Right renal pelvis (tissue), 4 donors: ENCODE measurements at places on chromosomes 7 and 10. TPM values are rescaled to one million over a fixed set of nuclear protein-coding genes. Genes with fewer than 3 reads are reported as not detected.

DNA sequence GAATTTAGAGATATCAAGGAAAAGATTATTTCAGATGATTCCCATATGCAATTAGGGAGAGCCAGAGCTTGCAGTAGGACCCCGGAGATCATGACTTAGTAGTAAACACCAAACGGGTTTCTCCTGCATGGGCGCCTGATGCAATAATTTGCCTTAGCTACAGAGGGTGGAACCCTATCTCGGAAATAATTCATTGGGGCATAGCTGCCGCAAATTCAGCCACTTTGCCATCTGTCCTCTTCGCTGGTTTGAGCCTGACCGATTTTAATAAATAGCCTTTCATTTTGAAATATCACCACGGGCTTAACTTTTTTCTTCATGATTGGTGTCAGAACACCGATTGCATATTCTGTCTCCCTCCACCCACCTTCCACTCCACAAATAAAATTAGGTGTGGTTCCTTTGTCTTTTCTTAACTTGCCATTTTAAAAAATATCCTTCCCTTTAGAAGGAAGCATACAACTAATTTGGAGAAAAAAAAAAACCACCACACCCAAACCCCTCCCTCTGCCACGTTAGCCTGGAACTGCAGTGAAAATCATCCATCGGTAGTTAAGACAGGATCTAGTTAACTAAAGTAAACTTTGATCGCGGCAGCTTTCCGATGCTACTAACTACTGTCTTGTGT lies 1.4 kb downstream of the GARS1 start:
- no peak for DNase-seq

DNA sequence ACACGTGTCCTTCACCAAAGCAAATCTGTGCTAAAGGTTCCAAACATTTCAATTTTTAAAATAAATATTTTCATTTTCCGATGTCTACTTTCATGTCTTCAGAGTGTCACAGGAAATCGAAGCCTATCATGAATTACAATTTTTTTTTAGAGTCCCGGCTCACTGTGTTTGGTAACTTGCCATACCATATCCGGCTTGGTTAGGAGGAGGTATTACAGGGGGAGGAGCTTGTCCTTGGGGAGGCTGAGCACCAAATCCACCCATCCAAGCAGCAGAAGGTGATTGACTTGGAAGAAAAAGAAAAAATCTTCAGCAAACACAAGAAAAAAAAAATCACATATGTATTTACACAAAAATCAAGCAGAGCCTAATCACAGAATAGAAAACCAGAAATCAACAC lies 21.3 kb downstream of the TIAL1 start:
- no peak for DNase-seq

GRCh38 chr7:128404143-128404681 lies 5.6 kb downstream of the IMPDH1 start:
- no peak for DNase-seq

- DNase-seq: no peak
Observed at GRCh38 chr7:54802841-54803240, 43.8 kb upstream of the SEC61G start.

Gene ZCCHC24
- 27.9 TPM for polyA plus RNA-seq
